ENCODE measurements at places on chromosomes 3 and 15.

GRCh38 chr3:147409143-147410115, at the start of gene ZIC1:
Gene ZIC1, plus strand, starts transcription at chr3:147409365. Its CDS starts 748 bp downstream, at chr3:147410113.
- no peak for DNase-seq

- DNase-seq, result no peak
Measured at GRCh38 chr3:58924578-58924977, 125.2 kb downstream of the CFAP20DC start.

GRCh38 chr3:66418475-66418931, 82.3 kb downstream of the LRIG1 start:
- no peak for DNase-seq

GRCh38 chr3:131868203-131868602, 166.6 kb downstream of the CPNE4 start:
- no peak for DNase-seq

All from AG09319 (cell line).